Melanocyte of skin (primary cell): ENCODE measurements at places on chromosomes 4 and X. TPM values are rescaled to one million over a fixed set of nuclear protein-coding genes. Genes with fewer than 3 reads are reported as not detected.

SLC26A1 gene
- 0.34 and 0.73 TPM in 2 replicates for total RNA-seq

G3BP2 gene
- 179 and 242 TPM in 2 replicates for total RNA-seq

GSX2 gene
- not detected in 2 replicates for total RNA-seq

SPATA4 gene
- total RNA-seq: not detected in 2 replicates

BST1 gene
- 10.8 and 15.3 TPM in 2 replicates for total RNA-seq

HSFX2 gene
- under 0.01 TPM in 1 of 2 replicates, not detected in the other for total RNA-seq
